Ureter (tissue), 1 donor: ENCODE measurements at places on chromosomes 5 and 9. TPM values are rescaled to one million over a fixed set of nuclear protein-coding genes. Genes with fewer than 3 reads are reported as not detected.

The PCDHA1 gene
- total RNA-seq, result not detected

The CRHBP gene
- 2.0 TPM for total RNA-seq

The CBY3 gene
- not detected for total RNA-seq

The LECT2 gene
- not detected for total RNA-seq

DNA sequence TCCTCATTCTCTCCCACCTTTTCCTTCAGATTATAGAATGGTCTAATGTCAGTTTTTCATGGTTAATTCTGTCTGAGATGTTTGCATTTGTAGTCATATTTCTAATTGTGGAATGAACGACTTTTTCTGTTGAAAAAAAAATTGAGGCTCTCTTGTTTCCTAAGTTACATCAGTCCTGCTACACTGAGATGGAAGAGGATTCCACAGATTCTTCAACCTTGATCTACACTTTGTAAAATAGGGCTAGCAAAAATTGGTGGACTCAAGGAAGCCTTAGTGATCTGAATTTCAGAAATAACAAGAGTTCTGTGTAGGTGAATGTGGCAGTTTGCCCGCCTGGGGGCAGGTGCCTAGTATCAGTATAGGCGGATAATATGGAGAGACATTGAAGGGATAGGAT lies 51.9 kb downstream of the ERBIN start:
- no peak for DNase-seq

GRCh38 chr5:64384765-64385164 lies 121.0 kb upstream of the RGS7BP start:
- no peak for DNase-seq

- DNase-seq, result no peak
Observed at GRCh38 chr5:169305366-169305765, 4.4 kb upstream of the SLIT3 start.

- no peak for DNase-seq
Observed at GRCh38 chr5:112061666-112062065, 304.7 kb upstream of the NREP start.

DNA sequence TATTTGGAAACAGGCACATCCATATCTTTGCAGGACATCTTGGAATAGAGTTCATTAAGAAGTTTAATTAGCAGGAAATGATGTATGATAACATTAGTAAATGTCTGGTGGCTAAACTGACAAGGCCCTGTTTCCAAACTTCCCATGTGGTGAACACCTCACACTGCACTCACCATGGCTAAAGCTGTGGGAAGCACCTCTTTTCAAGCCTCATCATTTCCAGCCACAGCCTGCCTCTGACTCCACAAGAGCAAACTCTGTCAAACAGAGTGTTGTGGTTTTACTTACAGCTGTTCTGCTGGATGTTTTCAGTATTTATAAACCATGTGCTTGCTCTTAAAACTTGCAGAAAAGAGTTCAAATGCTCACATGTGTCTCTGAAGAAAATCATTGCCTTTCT lies 14.9 kb upstream of the NDUFB6 start:
- no peak for DNase-seq

DNA sequence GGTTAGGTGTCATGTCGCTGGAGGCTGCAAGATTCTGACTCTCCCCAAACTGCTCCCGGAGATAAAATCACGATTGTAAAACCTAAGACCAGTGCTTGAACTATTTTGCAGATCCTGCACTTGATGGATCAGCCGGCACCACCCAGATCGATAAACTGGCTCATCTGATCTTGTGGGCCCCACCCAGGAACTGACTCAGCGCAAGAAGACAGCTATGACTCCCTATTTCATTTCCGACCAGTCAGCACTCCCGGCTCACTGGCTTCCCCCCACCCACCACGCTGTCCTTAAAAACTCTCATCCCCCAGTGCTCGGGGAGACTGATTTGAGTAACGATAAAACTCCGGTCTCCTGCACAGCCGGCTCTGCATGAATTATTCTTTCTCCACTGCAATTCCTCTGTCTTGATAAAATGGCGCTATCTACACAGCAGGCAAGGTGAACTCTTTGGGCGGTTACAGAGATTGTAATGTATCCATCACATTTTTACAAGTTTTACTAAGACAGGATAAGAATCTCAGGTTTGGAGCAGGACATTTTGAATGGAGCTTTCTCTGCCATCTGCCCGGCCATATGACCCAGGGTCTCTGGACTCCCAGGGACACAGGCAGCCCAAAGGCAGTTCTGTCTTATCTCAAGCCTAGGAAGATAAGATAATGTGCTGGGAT lies 10.6 kb upstream of the PPP1R26 start:
- DNase-seq, result no peak

GRCh38 chr5:87503004-87503403 lies 90.3 kb upstream of the CCNH start:
- DNase-seq, result no peak

The PCDHA6 gene
- total RNA-seq, result 0.96 TPM

DNA sequence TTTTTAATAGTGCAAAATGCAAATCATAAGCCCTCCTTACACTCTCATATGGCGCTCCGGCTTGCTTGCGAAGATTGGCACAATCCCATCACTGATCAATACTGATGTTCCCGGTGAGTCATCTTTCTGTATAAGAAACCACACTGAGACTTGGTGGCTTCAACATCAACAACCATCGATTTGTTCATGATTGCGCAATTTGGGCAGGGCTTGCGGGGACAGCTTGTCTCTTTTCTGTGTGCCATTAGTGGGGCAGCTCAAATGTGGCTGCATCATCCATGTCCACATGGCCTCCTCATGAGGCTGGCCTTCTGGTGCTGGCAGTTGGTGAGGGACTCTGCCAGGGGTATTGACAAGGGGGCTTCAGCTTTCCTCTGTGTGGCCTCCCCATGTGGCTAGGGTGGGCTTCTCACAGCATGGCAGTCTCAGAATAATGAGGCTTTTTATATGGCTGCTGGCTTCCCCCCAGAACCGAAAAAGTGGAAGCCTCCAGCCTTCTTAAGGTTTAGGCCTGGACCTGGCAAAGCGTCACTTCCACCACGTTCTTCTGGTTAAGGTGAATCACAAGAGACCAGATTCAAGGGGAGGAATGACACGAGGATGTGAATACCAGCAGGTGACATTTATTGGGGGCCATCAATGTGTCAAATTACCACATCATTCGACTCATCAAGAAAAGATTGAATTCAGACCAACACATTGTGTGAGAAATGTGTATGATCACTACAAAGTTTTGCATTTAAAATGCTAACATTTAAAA lies 79.5 kb upstream of the NFIL3 start:
- no peak for DNase-seq

The HAVCR1 gene
- total RNA-seq, result 0.44 TPM
